Testis (tissue), 5 donors: ENCODE measurements at places on chromosomes 4 and X. TPM values are rescaled to one million over a fixed set of nuclear protein-coding genes. Genes with fewer than 3 reads are reported as not detected.

DNA sequence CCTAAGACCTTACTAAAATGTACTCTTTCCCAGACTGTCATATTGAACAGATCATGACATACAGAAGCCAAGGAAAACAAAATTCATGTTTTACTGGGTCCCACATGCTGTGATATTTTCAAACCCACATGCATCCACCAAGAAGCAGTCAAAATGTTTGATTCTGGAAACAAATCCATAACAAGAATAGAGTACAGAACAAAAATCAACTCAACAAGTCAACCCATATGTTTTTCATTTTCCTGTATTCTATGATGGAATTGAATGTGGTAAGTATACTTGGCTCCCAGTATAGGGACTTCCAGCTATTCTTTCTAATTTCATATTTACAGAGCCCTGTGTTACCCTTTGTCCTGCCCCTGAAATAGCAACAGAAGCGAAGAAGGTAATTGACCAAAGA is 106.8 kb downstream of the COL25A1 start:
- H3K27me3 ChIP-seq, result no peaks in the 10 kb centered on the region
- no peak overlapping the region for H3K27ac ChIP-seq
- no peak overlapping the region for H3K4me3 ChIP-seq
- H3K4me1 ChIP-seq, result no peaks in the 10 kb centered on the region

- peak overlapping the region; percentile 80 for H3K4me3 ChIP-seq
- peak; percentile 83 for DNase-seq
- H3K4me1 ChIP-seq, result peaks cover 13% of the 10 kb centered on the region
Observed at GRCh38 chr4:125317525-125317877, 2.7 kb downstream of the FAT4 start.

The NXF2B gene
- 6.3 TPM for polyA plus RNA-seq

DNA sequence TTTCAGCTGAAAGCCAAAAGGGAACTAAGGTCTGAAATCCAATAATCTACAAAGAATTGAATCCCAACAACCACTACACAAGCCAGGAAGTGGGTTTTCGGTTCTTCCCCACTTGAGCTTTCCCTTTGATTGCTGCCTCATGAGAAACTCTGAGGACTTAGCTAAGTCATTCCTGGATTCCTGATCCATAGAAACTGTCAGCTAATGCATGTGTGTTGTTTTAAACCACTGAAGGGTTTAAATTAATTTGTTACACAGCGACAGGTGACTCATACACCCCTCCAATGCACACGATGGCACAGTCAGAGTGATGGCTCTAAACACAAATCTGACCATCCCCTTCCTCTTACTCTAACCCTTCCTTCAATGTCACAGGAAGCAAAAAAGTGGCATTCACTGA is 282.9 kb downstream of the RAB28 start:
- H3K27ac ChIP-seq, result no peak overlapping the region
- H3K4me1 ChIP-seq, result no peaks in the 10 kb centered on the region

GRCh38 chr4:90951037-90951436 is 823.8 kb downstream of the CCSER1 start:
- no peaks in the 10 kb centered on the region for H3K4me1 ChIP-seq
- H3K4me3 ChIP-seq, result no peak overlapping the region
- no peaks in the 10 kb centered on the region for H3K36me3 ChIP-seq

- H3K4me3 ChIP-seq, result peak overlapping the region; percentile 93
- peaks cover 30% of the 10 kb centered on the region for H3K4me1 ChIP-seq
- no peaks in the 10 kb centered on the region for H3K27me3 ChIP-seq
- H3K27ac ChIP-seq, result peak overlapping the region; percentile 97
- no peak for DNase-seq
- H3K36me3 ChIP-seq, result no peaks in the 10 kb centered on the region
Observed at GRCh38 chr4:185424905-185425646, 688 bp downstream of the UFSP2 start.

- no peaks in the 10 kb centered on the region for H3K27me3 ChIP-seq
- no peaks in the 10 kb centered on the region for H3K4me1 ChIP-seq
- H3K36me3 ChIP-seq, result no peaks in the 10 kb centered on the region
- H3K27ac ChIP-seq, result no peak overlapping the region
- H3K4me3 ChIP-seq, result no peak overlapping the region
Observed at GRCh38 chr4:25060241-25060962, 29.7 kb upstream of the LGI2 start.

The COL4A6 gene
- polyA plus RNA-seq, result 4.9 TPM

DNA sequence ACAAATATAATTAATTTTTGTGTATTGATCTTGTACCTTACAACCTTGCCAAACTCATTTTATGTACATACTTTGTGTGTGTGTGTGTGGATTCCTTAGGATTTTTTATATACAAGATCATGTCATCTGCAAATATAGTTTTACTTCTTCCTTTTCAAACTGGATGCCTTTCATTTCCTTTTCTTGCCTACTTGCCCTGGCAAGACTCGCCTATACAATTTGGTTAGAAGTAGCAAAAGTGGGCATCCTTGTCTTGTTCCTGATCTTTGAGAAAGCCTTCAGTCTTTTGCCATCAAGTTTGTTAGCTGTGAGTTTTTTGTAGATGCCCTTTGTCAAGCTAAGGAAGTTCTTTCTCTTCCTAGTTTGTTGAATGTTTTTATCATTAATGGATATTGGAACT is 30.5 kb downstream of the RUFY3 start:
- no peak for DNase-seq
- H3K27me3 ChIP-seq, result no peaks in the 10 kb centered on the region
- H3K4me3 ChIP-seq, result no peak overlapping the region
- H3K4me1 ChIP-seq, result peaks cover 9% of the 10 kb centered on the region
- no peak overlapping the region for H3K27ac ChIP-seq

- no peaks in the 10 kb centered on the region for H3K36me3 ChIP-seq
- no peaks in the 10 kb centered on the region for H3K27me3 ChIP-seq
- DNase-seq, result no peak
- no peaks in the 10 kb centered on the region for H3K4me1 ChIP-seq
- H3K27ac ChIP-seq, result no peak overlapping the region
Observed at GRCh38 chrX:16076834-16077233, 46.5 kb upstream of the GRPR start.

The MAGEA12 gene
- 5.6 TPM for polyA plus RNA-seq

DNA sequence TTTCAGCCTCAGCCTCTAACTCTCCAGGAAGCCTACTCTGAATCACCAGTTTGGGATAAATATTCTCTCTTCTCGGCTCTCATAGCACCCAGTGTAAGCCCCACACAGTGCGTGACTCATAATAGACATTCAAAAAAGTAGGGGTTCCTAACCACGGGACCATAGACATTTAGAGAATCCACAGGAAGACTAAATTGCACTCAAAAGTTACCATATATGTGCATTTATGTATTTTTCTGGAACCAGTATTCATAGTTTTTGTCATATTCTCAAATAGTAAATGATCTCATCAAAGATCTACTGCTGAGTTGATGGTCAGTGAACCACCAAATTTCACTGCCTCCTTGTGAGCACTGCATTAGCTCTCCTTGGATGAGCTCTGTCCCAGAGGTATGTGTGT is 625.7 kb downstream of the SMARCA1 start:
- H3K4me3 ChIP-seq, result no peak overlapping the region
- H3K27ac ChIP-seq, result no peak overlapping the region
- no peaks in the 10 kb centered on the region for H3K4me1 ChIP-seq
- no peak for DNase-seq

DNA sequence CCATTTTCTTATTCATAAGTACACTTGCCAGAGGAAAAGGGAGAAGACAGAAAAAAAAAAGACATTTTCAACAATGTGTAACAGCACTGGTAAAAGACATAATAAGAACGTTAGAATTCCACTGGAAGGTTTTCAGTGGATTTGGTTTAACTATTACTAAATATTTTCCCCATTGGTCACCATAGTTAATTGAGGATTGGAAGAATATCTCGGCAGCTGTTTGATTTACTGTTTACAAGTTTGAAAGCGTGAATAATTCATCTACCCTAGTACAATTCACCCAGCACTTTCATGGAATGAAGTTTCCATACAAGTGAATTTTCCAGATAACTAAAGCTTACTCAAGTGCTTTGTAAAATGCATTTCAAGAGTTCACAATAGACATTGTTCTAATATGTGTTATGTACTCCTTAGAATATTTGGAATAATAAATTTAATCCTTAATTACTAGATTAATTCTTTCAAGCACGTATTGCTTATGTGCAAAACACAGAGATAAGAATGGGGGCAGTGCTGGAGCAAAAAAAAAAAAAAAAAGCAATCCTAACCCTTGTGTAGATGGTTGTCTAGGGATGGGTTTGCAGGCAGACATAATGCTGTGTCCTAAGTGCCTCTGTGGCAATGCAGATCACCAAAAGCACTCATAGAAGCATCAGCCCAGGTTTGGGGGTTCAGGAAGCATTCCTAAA is 57.1 kb downstream of the ENPEP start:
- H3K27me3 ChIP-seq, result no peaks in the 10 kb centered on the region
- DNase-seq, result no peak
- no peak overlapping the region for H3K4me3 ChIP-seq
- no peaks in the 10 kb centered on the region for H3K36me3 ChIP-seq
- no peaks in the 10 kb centered on the region for H3K4me1 ChIP-seq

The IDH3G gene
- 52.4 TPM for polyA plus RNA-seq

- no peaks in the 10 kb centered on the region for H3K36me3 ChIP-seq
- H3K27me3 ChIP-seq, result no peaks in the 10 kb centered on the region
- peaks cover 5% of the 10 kb centered on the region for H3K4me1 ChIP-seq
- H3K27ac ChIP-seq, result no peak overlapping the region
- DNase-seq, result no peak
- H3K4me3 ChIP-seq, result peak overlapping the region; percentile 94
Observed at GRCh38 chr4:78937837-78938236, 1.4 kb downstream of the PAQR3 start.

DNA sequence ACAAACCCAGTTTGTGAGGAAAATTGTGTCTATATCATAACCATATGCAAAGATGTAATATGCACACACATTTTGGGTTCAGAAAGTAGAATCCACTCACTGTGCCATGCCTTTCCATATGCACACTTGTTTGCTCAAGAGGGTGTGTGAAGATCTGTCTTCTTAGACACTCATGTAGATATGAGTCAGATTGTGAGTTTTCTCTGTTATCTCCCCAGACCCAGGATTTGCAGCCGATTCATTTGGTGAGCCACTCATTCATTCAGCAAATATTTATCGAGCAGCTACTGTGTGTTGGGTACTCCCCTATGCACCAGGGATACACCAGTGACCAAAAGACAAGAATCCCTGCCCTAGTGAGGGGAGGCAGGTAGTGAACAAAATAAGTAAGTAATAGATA is 81.5 kb downstream of the CLCN5 start:
- no peaks in the 10 kb centered on the region for H3K4me1 ChIP-seq
- no peaks in the 10 kb centered on the region for H3K27me3 ChIP-seq
- no peaks in the 10 kb centered on the region for H3K36me3 ChIP-seq
- H3K27ac ChIP-seq, result no peak overlapping the region

GRCh38 chr4:109321232-109321631 is 18.8 kb upstream of the COL25A1 start:
- no peak overlapping the region for H3K27ac ChIP-seq
- no peaks in the 10 kb centered on the region for H3K4me1 ChIP-seq
- no peak for DNase-seq
- H3K36me3 ChIP-seq, result no peaks in the 10 kb centered on the region

DNA sequence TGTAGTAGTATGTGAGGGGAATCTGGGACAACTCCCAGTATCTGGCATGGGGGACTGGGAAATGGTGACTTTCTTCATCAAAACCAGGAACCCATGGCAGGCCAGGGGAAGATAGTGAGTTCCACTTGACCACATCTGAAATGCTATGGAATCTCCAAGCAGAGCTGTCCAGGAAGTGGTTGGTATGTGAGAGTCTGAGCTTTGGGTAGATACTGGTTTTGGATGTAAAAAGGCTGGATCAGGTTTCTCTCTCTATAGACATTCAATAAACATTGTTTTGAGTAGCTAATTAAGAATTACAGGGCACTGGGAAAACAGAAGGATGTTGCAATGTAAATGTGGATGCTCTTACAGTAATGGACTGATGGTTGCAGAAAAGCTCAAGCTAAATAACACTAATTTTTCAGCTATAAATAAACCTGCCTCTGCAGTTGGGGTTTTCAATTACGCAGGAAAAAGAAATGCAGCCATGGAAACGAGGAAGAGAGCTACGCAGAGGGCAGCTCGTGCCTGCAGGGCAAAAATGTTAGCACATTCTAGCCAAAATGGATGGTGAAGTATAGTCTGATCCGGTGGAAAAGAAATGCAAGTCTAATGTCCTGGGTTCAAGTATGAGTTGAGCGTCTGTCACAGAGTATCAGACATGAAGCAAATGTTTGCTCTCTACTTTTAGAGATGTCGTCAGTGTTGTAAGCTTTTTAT is 13.4 kb upstream of the CHRNA9 start:
- no peaks in the 10 kb centered on the region for H3K36me3 ChIP-seq
- H3K4me3 ChIP-seq, result no peak overlapping the region
- DNase-seq, result no peak
- no peak overlapping the region for H3K27ac ChIP-seq
- no peaks in the 10 kb centered on the region for H3K4me1 ChIP-seq

- DNase-seq, result no peak
- no peak overlapping the region for H3K27ac ChIP-seq
- H3K27me3 ChIP-seq, result no peaks in the 10 kb centered on the region
- H3K36me3 ChIP-seq, result no peaks in the 10 kb centered on the region
Observed at GRCh38 chr4:125179727-125180126, 135.0 kb upstream of the FAT4 start.

GRCh38 chrX:77298296-77298695 is 148.9 kb upstream of the FGF16 start:
- no peak overlapping the region for H3K27ac ChIP-seq
- H3K4me3 ChIP-seq, result no peak overlapping the region
- H3K27me3 ChIP-seq, result no peaks in the 10 kb centered on the region
- no peaks in the 10 kb centered on the region for H3K4me1 ChIP-seq
- no peak for DNase-seq

The HSFX2 gene
- 11.8 TPM for polyA plus RNA-seq

The NLGN4X gene
- 3.6 TPM for polyA plus RNA-seq

- no peak overlapping the region for H3K4me3 ChIP-seq
- DNase-seq, result peak; percentile 71
- peak overlapping the region; percentile 31 for H3K27ac ChIP-seq
Observed at GRCh38 chrX:154735695-154736393, 15.0 kb downstream of the GAB3 start.

- peaks cover 15% of the 10 kb centered on the region for H3K4me1 ChIP-seq
- H3K27ac ChIP-seq, result no peak overlapping the region
- H3K27me3 ChIP-seq, result no peaks in the 10 kb centered on the region
- no peaks in the 10 kb centered on the region for H3K36me3 ChIP-seq
Observed at GRCh38 chr4:184100297-184100885, 117.3 kb downstream of the ENPP6 start.

DNA sequence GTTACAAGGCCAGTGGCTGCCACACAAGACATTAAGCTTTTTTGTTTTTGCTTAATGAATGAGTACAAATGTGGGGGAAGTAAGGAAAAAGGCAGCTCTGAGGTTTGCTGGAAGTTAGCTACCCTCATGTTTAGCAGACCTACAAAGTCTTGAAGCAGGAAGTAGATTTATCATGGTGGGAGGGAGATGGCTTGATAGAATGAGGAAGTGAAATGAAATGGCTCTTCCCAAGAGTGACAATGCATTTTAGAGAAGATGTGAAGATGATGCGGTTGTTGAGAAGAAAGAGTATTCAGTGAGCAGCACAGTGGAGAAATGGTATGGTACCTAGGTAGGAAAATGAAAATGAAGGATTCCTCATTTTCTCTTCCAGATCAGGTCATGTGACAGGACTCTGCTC is 108.0 kb downstream of the SLIT2 start:
- H3K4me1 ChIP-seq, result no peaks in the 10 kb centered on the region
- no peaks in the 10 kb centered on the region for H3K27me3 ChIP-seq
- H3K27ac ChIP-seq, result no peak overlapping the region
- no peaks in the 10 kb centered on the region for H3K36me3 ChIP-seq
- DNase-seq, result no peak
- H3K4me3 ChIP-seq, result no peak overlapping the region

The HOPX gene
- polyA plus RNA-seq, result 102 TPM
